ENCODE measurements at places on chromosomes 7 and 10.

DNA sequence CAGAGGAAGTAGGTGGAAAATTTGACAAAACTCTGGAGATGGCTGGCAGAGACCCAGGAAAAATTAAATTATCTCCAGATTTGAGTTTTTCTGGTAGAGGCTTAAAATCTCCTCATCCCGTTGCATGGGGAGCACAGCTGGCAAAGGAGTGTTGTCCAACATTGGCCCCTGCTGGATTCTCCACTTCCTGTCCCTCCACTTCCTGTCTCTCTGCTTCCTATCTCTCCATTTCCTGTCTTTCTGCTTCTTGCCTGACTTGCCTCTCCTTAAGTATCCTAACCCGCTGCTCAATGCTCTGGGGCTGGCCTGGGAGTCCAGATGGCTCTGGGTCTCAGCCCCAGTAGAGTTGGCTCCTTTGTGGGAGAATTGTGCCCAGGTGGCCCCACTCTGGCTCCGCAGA, 65.8 kb upstream of the EMX2 start:
- DNase-seq = no peak

GRCh38 chr10:78448994-78449418, 415.3 kb downstream of the RPS24 start:
- no peak for DNase-seq

GRCh38 chr10:85036661-85037060, 708.3 kb downstream of the CCSER2 start:
- no peak for DNase-seq

GRCh38 chr10:6382081-6382480, 179.3 kb downstream of the PFKFB3 start:
- peak; percentile 10 for DNase-seq

- DNase-seq = no peak
Measured at GRCh38 chr10:59891349-59891748, 15.0 kb downstream of the CCDC6 start.

- DNase-seq = no peak
Measured at GRCh38 chr7:129470411-129470810, 31.9 kb upstream of the SMKR1 start.

DNA sequence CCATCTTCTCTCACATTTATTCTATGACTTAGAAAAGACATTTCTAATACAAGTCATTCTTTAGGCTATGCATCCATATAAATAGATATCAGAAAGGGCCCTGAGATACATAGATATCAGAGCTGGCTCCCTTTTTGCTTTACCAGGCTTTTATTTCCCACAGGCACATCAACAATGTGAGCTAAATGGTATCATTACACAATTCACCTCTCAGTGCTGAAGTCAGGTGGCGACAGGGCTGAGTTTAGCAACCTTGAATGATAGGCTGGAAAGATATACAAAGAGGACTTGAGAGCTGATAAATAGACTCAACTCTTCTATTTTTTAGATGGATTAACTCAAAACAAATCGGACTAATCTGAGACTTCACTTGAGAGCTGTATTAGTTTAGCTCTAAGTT, 189.2 kb upstream of the COL1A2 start:
- DNase-seq = no peak

DNA sequence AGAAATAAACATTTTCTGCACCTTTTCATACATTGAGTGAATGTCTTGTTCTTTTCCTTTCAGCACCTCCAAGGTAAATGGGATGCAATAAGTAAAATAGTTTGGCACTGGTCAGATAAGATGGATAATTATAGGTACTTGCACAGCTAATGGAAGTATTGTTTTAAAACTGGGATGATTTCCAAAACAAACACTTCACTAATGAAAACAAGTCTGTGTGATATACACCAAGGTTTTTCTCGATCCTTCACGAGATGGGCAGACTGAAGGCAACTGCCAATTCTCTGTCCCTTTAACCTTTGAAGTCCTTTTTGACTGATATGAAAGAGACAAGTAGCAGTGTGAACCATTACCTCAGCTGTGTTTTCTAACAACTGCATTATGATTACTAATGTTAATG, 423.8 kb downstream of the GFRA1 start:
- no peak for DNase-seq

- no peak for DNase-seq
Measured at GRCh38 chr10:74113546-74113945, 37.1 kb downstream of the AP3M1 start.

DNA sequence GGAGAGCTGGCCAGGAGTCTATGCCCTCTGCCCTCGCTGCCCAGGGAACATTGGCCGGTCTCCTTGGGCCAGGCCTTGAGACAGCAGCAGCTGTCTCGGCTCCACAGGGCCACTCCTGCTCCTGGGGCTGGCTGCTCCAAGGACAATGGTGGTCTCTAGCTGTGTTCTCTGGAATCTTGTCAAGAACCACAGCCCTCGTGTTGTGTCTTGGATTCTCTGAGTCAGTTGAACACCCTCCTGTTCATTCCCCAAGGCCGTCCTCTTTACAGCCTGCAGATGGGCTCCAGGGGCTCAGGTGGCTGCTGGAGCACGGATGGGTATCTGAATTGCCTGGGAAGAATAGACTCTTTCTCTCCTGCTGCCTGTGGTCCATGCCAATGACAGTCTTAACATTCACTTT, 511.1 kb downstream of the GLRX3 start:
- no peak for DNase-seq

- no peak for DNase-seq
Measured at GRCh38 chr10:43969506-43969905, 320.8 kb upstream of the ZNF32 start.

DNA sequence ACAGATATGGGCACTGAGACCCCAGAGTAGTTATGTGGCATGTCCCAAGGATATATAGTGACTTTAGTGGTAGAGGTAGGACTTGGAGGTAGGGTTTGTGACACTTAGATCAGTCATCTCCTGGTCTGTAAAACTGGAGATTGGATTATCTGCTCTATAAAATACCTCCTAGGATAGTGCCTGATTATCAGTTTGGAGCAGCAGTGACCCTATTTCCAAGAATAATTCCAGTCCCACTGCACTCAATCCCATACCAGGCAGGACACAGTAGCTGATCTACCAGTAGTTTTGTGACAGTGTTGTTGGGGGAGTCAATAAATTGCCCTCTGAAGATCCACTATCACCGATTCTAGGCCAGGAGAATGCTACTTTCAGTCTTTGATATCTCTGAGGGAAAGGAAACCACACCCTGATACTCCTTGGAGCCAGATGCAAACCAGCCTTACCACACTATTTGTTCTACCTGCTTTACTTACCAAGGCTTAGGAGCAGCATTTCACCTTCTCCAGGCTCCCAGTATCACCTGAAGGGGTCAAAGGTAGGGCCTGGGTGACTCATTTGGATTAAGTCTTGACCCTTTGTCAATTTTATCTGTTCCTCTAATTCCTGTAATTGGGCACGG, 30.6 kb downstream of the KMT2E start:
- DNase-seq = no peak

- DNase-seq = no peak
Measured at GRCh38 chr7:4175346-4175973, 506.6 kb upstream of the FOXK1 start.

- DNase-seq = no peak
Measured at GRCh38 chr7:119374436-119374835, 898.5 kb upstream of the KCND2 start.

- no peak for DNase-seq
Measured at GRCh38 chr7:5424749-5425506, 1.3 kb upstream of the TNRC18 start.

GRCh38 chr7:14836571-14837189, 65.9 kb downstream of the DGKB start:
- no peak for DNase-seq

DNA sequence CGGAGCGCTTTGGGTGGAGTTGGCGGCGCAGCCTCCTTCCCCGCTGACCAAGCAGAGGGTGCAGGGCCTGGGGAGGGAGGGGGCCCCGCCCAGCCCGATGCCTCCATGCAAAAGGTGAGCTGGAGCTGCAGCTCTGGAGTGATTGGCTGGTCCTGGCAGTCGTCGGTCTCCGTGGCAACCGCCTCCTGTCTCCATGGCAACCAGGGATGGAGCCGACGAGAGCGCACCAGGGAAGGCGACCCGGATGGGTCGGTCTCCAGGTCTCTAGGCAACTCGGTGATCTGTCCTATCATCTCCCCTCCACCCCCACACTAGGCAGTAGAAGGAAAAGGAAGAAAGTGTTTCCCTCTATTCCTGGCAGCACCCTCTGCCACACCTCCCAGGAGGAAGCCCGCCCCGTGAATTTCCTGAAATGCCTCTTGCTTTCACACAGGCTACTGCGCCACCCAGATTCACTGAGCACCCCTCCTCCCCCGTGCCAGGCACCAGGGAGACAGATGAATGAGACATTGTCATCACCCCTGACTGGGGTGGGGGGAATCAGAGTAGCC, 647 bp upstream of the NACAD start:
- peak; percentile 84 for DNase-seq

GRCh38 chr7:2754086-2754485, 66.1 kb downstream of the AMZ1 start:
- no peak for DNase-seq

DNA sequence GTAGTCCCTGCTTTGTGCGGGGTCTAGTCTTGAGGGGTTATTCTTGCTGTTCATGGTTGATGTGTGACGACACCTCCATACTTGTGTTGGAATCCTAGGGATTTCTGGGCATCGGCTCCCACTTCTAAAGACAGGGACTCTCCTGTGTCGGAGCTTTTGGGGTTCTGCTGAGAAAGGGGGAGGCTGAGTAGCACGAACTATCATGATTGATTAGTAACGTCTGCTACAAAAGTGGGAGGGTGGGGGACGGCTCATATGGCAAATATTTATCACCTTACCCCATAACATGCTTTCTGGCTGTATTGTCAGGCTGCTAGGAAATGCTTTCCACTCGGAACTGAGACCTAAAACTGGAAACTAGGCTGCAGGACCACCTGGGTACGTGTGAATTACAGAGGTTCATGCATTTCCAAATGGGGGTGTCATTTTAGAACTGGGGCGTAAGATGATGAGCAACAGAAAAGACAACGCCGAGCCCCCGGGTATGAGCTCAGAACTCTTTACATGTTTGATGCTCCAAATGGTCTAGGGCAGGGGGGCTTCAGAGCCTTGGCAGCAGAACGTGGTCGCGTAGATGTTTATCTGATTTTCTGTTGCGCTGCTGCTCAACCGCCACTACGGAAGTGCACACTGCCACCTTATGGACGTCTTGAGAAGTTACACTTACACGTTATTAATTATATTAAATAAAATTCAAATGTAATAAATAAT, 15.1 kb upstream of the NME8 start:
- peak; percentile 49 for DNase-seq

DNA sequence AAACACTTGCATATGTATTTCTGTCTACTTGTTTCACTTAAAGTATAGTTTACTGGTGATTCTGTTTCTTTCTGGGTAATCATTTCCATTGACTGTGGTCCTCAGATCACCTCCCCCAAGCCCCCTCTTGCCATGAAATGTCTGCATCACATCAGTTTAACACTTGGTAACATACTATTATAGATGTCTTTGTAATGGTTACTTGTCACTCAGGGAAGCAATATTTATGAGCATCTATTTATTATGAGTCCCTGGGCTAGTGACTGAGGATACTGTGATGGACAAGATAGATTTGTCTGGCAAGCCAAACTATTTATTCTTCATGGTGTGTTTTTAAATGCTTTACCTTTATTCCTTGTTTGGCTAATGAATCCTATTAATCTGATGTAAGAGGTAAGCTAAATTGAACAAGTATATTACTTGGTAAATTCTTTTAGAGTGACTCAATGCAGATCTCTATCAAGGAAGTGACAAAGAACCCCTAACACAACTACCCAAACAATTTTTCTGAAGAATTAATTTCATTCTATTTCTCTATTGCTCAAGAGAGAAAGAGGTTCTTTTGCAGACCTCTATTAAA, 270.9 kb downstream of the RELN start:
- no peak for DNase-seq

DNA sequence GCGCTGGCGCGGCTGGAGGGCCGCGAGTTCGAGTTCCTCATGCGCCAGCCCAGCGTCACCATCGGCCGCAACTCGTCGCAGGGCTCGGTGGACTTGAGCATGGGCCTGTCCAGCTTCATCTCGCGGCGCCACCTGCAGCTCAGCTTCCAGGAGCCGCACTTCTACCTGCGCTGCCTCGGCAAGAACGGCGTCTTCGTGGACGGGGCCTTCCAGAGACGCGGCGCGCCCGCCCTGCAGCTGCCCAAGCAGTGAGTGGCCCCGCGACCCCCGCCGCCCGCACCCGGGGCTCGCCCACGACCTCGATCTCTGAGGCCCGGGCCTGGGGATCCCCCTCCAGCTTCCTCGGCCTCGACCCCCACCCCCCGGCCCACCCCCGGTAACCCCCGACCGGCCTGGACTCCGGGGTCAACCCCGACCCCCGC, 537 bp downstream of the FOXK1 start:
- peak; percentile 31 for DNase-seq

DNA sequence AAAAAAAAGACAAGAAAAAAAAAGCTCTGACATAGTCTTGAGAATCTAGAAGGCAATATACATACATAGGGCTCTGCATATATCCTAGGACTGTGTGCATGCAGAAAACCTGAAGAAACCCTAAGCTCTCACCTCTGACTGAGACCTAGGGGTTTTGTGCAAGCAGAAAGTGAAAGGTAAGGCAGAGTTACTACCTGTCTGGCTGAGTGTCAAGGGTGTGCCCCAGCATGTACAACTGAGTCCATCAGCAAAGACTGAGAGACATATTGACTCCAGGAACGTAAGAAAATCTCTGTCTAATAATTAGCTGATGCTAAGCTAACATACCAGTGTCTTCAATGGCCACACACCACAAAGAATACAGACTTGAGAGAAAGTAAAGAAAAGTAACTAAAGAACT, 16.3 kb upstream of the HNRNPH3 start:
- DNase-seq = no peak

- DNase-seq = no peak
Measured at GRCh38 chr10:76973091-76974016, 664.3 kb downstream of the KCNMA1 start.

DNA sequence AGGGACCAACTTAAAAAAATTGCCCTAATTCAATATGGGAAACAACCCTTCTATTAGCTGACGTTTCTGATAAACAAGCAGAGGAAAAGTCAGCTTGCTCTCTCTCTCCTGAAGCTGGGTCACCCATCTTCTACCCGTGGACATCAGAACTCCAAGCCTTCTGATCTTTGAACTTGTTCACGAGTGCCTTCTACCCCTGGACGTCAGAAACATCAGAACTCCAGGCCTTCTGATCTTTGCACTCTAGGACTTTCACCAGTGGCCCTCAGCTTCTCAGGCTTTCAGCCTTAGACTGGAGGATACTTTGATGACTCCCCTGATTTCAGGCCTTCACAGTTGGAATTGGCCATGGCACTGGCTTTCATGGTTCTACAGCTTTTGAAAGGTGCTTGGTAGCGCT, 41.8 kb downstream of the AKR1C8 start:
- no peak for DNase-seq

GRCh38 chr7:77316219-77316978, 99.8 kb downstream of the GSAP start:
- no peak for DNase-seq

DNA sequence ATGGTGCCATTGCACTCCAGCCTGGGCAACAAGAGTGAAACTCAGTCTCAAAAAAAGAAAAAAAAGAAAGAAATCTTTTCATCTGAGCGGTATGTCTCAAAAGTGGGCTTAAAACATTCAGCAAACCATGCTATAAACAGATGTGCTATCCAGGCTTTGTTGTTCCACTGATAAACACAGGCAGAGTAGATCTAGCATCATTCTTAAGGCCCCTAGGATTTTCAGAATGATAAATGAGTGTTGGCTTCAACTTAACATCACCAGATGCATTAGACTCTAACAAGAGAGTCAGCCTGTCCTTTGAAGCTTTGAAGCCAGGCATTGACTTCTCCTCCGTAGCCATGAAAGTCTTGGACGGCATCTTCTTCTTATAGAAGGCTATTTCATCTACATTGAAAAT, 23.1 kb downstream of the DYDC2 start:
- DNase-seq = no peak
